ENCODE measurements at places on chromosomes 4 and X.
A peak's percentile ranks its signal among the peaks of the same experiment; 100 is the strongest.

DNA sequence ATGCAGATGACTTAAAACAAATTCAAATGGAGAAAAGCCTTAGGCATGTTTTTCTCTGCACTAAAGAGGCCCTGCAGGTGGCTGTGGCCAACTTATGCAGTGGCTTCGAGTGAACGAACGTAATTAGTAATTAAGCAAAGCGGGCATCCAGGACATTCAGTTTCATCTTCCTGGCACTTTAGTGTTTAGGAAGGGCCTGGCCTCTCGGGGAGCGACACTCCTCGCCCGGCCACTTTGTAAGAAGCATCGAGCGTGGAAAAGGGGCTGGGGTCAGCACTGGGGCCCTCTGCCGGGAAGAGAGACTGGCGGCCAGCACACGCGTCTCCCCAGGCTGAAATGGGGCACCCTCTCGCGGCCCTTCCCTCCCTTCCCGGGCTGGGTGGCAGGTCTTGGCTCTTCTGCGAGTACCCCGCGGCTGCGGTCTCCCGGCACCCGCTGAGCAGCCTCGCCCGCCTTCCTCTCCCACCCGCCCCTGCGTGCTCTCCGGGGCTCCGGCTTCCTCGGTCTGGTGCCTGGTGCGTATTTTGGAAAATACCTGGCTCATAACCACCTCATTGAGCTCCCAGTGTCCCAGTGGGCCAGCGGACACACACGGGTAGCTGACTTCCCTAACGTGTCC, 677 bp upstream of the CYP4V2 start:
- peak; percentile 48 for DNase-seq

DNA sequence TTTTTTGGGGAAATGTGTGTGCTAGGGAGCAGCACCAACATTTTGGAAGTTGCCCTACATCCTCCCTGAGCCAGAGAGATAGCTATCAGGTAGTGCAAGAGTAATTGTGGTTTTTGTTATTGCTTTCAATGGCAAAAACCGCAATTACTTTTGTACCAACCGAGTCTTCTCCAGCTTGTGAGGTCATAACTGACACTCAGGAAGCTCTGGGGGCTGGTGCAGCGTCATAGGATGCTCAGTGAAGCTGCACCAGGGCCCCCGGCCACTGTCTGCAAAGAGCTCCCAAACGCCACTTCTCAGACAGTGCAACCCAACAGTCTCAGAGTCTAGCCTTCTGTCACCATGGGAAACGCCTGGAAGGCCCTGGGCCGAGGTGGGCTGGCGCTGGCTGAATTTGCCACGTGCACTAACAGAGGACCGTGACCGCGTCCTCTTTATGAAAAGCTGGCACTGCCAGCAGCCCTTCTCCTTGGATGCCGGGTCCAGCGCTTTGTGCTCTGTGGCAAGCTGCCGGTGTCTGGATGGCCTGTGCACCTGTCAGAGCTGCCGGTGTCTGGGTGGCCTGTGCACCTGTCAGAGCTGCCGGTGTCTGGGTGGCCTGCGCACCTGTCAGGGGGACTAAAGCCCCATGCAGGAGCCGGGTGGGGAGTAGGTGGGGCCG, 19.4 kb downstream of the SH3TC1 start:
- DNase-seq: peak; percentile 12

DNA sequence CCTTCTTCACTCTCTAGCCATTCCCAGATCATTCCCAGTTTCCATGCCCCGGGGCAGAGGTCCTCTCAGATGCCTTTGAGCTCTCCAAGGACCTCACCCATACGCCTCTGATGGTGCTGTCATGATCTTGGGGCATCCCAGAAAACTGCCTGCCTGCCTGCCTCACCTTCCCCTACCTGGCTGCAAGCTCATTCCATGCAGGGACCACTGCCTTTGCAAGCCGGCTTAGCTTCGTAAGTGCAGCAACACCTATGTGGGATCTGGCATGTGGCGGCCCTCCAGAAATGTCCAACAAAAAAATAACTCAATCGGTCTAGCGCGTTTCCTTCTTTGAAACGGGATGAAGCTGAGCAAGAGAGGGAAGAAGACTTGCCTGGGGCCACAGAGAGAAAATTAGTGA, 53.0 kb downstream of the C4orf50 start:
- DNase-seq: no peak

DNA sequence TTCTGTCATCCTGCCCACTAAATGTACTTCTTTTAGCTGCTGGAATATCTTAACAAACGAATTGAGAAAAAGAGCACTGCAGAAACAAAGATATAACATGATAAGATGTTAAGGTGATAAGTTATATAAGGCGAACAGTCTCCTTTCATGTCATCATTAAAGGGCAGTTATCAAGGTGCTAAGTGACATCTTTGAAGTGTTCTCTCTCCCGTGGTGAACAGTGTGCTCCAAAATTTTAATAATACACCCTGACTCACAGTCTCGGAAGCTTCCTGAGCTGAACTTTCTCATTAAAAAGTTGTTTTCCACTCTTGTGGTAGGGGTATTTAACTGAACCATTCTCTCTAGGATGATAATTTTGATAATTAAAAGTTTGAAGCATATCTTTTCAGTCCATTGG, 61.6 kb downstream of the PLS3 start:
- DNase-seq: no peak

GRCh38 chr4:143626134-143626911, 74.2 kb downstream of the FREM3 start:
- DNase-seq: no peak

DNA sequence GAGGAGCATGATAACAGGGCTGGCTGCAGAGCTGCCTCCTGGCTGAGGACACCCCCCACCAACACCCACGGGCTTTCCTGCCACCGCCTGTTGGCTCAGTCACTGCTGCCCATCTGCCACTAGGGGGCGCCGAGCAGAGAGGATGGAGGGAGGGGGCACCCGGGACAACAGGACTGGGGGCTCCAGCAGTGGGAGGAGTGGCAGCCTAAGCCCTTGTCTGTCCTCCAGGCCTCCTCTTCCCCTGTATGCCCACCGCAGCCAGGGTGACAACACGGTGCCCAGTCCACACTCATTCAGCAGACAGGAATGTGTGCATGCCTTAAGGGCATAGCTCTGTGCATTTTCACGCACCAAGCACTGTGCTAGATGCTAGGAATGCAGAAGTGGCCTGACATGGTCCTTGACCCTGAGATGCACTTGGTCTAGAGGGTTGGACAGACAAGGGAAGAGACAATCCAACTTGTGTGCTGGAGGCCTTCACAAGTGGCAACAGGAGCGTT, 149.9 kb downstream of the AMMECR1 start:
- DNase-seq: peak; percentile 60

GRCh38 chr4:113173126-113173792, 123.8 kb downstream of the ANK2 start:
- no peak for DNase-seq

DNA sequence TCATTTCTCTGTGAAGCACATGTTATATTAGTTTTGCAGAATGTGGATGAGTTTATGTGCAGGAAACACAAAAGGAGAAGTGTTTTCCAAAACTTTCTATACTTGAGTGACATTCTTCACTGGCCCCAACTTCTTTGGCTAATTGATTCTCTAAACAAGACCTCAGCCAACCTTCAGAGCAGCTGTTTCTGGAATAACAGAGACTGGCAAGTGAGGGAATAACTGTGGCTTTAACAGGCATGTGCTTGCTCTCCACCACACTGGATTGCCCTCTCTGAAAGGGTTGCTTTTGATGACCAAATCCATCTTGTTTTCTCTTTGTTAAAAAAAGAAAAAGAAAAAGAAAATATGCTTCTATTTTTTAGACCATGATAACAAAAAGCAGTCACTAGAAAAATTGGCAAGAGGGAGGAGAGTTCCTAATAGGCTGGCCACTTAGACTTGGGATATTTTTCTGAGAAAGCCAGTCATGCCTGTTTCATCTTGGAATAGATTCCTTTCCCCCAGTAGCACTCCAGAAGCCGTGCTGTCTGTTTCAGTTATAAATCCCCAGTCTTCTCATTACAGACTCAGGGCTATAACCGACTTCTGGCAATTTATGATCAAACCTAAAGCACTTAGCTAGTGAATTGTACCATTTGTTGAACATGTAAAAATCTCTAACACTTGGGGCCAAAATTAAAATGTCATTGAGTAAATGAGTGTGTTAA, 295.0 kb upstream of the NR3C2 start:
- no peak for DNase-seq

- no peak for DNase-seq
Measured at GRCh38 chr4:86013621-86014020, 346.2 kb downstream of the MAPK10 start.

GRCh38 chr4:100632163-100632562, 114.3 kb upstream of the EMCN start:
- no peak for DNase-seq

- DNase-seq: no peak
Measured at GRCh38 chrX:116292183-116292582, 121.6 kb downstream of the AGTR2 start.

- DNase-seq: no peak
Measured at GRCh38 chr4:79298027-79298426, 27.8 kb downstream of the NAA11 start.

- DNase-seq: no peak
Measured at GRCh38 chr4:44287505-44287904, 161.1 kb downstream of the KCTD8 start.

- DNase-seq: no peak
Measured at GRCh38 chr4:20311856-20312255, 60.2 kb downstream of the SLIT2 start.

GRCh38 chrX:22585831-22586230, 313.1 kb downstream of the CBLL2 start:
- DNase-seq: no peak

- DNase-seq: no peak
Measured at GRCh38 chr4:6368601-6369000, 99.0 kb downstream of the WFS1 start.

GRCh38 chr4:124499261-124499660, 213.3 kb downstream of the ANKRD50 start:
- DNase-seq: no peak

- no peak for DNase-seq
Measured at GRCh38 chr4:152901205-152901604, 34.9 kb upstream of the FHDC1 start.

DNA sequence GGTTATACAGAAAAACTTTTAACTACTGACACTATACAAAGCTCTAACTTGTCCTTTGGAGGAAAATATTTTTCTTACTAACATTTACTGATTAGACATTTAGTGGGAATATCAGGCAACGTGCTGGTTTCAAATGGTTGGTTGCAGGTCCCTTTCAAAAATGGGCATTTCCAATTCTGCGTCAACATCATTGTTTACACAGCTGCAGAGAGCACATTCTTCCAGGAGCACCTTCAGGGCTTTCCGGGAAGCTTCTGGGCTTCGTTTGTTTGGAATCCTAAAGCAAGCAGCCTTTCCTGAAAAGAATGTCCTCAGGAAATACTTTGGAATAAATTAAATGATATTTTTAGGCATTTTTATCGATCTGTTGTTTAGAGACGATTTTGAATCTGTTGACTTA, 289.7 kb downstream of the TRIML1 start:
- DNase-seq: no peak

DNA sequence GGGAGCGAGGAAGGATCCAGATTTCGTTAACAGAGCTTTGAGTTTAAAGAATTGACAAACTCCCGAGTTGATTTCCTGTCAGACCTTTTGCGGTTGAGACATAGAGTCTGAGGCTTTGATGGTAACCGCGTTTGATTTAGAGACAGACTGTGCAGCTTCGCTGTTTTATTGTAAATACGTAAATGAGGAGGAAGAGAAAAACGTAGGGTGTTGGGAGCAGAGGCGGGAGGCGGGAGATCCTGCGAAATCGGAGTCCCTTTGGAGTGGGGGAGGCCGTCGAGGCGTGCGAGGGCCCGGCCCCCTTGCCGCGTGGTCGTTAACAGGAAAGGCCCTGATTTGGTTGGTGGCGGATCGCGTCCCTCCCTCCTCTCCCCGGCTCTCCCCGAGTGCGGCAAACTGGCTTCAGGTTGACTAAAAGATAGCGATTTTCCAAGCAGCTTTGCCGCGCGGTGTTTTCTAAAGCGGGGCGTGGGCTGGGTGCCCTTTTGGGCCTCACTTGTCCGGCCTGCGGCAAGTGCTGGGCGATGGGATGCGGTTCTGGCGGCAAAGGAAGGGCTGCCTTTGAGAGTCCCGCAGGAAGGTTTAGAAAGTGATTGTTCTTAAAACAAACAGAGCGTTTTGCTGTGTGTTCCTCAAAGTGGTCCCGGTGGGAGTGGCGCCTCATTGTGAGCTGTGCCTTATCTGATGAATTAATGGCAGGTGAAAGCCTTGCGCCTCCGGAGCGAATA, 857 bp downstream of the SCML1 start:
- peak; percentile 17 for DNase-seq

GRCh38 chrX:131729295-131729694, 185.4 kb downstream of the OR13H1 start:
- peak; percentile 79 for DNase-seq

- no peak for DNase-seq
Measured at GRCh38 chrX:94389044-94389443, 715.0 kb downstream of the FAM133A start.

DNA sequence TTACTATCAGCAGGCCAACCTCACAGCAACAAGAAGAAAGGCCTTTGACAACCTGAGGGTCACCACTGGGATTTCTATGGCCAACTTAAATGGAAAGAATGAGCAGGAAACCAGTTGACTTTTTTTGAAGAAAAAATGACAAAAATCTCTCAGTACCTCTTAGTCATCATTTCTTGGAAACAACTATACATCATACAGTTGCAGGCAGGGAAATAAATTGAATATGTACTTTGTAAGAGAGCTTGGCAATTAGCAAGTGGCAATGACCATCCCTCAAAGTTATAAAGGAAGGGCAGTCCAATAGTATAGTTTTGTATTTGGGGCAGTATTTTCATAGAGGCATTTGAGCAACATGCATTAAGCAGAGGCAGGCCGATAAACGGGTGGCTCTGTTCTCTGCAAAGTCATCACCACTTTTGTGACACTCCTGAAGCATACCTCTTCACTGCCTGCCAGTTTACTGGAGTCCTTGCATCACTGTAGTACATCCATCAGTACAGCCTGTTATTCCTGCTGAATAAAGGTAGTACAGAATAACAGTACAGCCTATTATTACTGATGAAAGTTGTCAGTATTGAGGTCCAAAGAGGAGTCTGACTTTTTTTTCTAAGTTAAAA, 83.3 kb upstream of the AMELX start:
- DNase-seq: peak; percentile 0

DNA sequence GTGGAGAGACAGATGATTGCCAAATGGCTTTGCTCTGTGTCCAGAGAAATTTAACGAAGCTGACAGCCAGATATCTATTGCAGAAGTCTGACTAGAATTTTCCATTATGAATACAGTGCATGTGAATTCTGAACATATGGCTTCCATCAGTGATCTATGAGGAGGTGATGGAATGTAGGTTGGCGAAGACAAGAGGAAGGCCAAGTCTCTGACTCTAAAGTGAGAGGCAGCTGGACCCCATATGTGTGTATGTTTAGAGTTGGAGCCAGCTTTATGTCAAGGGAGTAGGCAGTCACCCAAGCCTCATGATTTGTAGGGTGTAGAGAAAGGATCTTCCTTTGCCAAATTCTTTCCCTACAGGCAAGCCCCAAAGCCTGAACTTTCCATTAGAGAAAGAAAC, 76.2 kb upstream of the TEX13D start:
- no peak for DNase-seq

- DNase-seq: peak; percentile 71
Measured at GRCh38 chrX:39577985-39578869, 519.5 kb downstream of the BCOR start.

- no peak for DNase-seq
Measured at GRCh38 chr4:152981842-152982241, 45.7 kb downstream of the FHDC1 start.

GRCh38 chr4:62018537-62018936, 818.4 kb downstream of the ADGRL3 start:
- no peak for DNase-seq

GRCh38 chr4:128974136-128974581, 119.2 kb downstream of the SCLT1 start:
- DNase-seq: no peak

- DNase-seq: no peak
Measured at GRCh38 chrX:38055170-38055847, 49.0 kb downstream of the SYTL5 start.

- no peak for DNase-seq
Measured at GRCh38 chr4:170497112-170497511, 407.4 kb upstream of the AADAT start.

Measured in activated CD4-positive, alpha-beta T cell treated with anti-CD3 and anti-CD28 coated beads, Interleukin-2, Interleukin-6, amounts not matched to agents 100 ng/mL and 50 ng/mL, durations not matched to agents 16 hours and 8 hours (primary cell).